GM23338 (cell line): ENCODE measurements at places on chromosomes 5 and 9. TPM values are rescaled to one million over a fixed set of nuclear protein-coding genes. Genes with fewer than 3 reads are reported as not detected.

The CLIC3 gene
- total RNA-seq, result 0.56 TPM in 1 of 2 replicates, not detected in the other

The KIF20A gene
- total RNA-seq, result 60.4 and 64.9 TPM in 2 replicates

The GRM6 gene
- not detected in 2 replicates for total RNA-seq

The FGD3 gene
- total RNA-seq, result 1.7 and 2.0 TPM in 2 replicates

The SPZ1 gene
- not detected in 2 replicates for total RNA-seq

The C9orf50 gene
- total RNA-seq, result not detected in 2 replicates

The ARID3C gene
- total RNA-seq, result 0.49 TPM in 1 of 2 replicates, not detected in the other

The APBA1 gene
- 0.58 and 1.0 TPM in 2 replicates for total RNA-seq

The NME5 gene
- not detected in 2 replicates for total RNA-seq

The ANKRD34B gene
- 1.5 and 2.9 TPM in 2 replicates for total RNA-seq

The GARIN3 gene
- not detected in 2 replicates for total RNA-seq

The OGN gene
- total RNA-seq, result not detected in 2 replicates

The RAI14 gene
- 90.3 and 95.8 TPM in 2 replicates for total RNA-seq

The LHX2 gene
- total RNA-seq, result 0.19 and 1.7 TPM in 2 replicates
